ENCODE measurements at places on chromosomes 7 and 10. TPM values are rescaled to one million over a fixed set of nuclear protein-coding genes. Genes with fewer than 3 reads are reported as not detected.

PON1 gene
- not detected for total RNA-seq

- no peak for DNase-seq
Measured at GRCh38 chr7:111429781-111430180, 132.5 kb downstream of the IMMP2L start.

DNA sequence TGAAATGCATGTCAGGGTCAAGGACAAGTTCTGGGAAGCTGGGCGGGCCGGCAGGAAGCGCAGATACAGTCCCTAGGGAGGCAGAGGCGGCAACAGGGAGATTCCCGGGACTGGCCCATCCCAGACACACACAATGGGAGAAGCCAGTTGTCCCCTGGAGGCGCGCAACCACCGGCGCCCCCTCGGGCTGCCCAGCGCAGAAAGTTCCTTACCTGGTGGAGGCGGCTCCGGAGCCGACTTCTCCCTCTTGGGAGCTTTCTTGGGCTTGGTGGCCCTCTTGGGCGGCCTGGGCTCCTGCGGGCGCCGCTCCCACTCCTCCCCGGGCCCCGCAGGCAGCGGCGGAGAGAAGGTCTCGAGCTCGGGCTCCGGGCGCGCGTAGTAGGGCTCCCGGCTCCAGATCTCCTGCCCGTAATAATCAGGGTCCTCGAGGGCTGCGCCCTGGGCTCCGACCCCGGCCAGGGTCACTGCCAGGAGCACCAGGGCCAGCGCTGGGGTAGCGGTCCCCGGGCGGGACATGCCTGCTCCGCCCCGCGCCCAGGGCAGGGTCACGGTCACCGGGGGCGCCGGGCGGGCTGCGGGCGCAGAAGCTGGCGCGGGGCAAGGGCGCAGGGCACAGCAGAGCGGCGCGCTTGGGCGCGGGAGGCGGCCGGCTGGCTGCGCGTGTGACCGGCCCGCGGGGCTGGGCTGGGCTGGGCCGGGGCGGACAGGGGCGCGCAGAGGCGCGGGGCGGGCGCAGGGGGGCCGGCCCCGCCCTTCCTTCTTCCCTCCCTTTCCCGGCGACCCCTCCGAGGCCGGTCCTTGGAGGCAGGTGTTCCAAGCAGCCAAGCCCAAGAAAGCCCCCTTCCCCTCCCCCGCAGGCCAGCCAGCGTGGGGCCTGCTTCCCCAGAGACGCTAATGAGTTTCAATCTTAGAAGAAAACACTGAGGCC, at the start of gene CPXM2:
Gene CPXM2 (minus strand): TSS at position 664 of the 928 bp plus-strand sequence. CDS start 148 bp downstream, at position 516.
- no peak for DNase-seq

DNA sequence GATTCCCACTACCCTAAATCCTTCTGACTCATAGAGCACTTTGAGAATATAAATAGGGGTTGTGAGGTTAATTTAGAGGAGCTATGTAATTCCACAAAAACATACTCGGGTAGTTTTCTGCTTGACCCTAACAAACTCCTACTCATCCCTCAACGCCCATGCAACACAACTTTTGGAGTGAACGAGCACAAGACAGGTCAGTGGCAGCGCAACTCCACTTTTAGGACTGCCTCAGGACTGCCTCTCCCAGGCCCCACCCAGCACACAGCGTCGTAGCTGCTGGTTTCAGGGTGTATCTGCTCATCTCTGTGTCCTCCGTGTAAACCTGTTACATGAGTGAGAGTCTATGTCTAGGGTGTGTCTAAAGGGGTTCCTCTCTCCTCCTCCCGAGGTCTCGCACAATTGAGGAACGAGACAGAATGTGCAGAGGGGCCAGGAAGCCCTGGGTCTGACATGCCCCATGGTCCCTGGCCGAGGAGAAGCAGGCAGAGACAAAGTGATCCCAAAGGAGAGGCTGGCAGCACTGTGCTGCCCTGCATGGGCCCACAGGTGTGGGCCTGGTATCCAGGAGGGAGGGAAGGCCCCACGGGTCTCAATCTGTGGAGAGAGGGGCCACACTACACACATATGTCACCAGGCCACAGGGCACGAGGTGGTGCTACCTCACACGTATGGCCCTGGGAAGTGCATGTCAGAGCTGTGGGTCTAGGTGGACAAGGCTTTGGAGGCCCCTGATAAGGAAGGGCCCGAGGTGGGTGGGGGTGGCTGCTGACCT, 45.5 kb downstream of the CAMK2B start:
- DNase-seq = peak; percentile 26

DNA sequence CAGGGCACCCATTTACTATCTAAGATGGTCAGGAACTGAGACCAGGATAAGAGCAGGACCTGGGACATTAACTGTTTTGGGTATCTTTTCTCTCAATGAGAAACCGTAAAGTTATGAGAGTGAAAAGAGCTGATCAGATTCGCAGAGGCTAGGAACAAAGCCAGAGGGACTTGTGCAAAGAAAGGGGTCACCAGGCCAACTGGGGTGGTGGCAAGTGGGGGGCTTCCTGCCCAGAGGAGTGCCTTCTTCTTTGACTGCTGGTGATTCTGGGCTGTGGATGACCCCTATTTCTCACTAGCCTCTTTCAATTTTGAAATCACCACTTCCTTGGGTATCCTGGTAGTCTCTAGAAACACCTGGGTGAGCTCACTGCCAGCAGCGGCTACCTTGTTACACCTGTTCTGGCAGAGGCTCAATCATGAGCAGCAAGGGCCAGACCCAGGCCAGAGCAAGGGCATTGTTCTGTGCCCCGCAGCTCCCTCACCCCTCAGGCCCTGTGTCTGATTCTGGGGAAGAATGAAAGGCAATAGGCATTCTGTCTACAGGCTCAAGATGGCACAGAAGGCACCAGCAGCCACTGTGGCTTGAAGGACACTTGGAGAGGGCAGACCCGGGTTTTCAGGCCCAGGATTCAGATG, 999 bp downstream of the SFTPD start:
- no peak for DNase-seq

Data from mesothelial cell of epicardium (in vitro differentiated cells).